ENCODE measurements at places on chromosomes 2 and 18.

DNA sequence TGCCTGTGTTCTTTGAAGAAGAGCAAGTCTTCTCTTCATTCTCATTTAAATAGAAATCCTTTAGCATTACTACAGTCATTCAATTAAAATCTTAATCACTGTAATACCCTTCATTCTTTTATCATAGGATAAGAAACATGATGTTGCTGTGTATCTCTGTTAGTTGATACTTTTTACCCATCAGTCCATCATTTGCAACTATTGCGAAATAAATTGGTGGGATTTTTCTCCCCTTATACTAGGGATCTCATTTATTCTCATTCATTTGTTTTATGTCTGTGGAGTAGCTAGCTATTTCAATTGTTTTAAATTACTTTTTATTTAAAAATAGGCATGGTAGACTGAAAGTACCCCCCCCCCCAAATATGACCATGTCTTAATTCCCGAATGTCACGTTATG lies 235.3 kb downstream of the KIAA1328 start:
- no peak for DNase-seq

DNA sequence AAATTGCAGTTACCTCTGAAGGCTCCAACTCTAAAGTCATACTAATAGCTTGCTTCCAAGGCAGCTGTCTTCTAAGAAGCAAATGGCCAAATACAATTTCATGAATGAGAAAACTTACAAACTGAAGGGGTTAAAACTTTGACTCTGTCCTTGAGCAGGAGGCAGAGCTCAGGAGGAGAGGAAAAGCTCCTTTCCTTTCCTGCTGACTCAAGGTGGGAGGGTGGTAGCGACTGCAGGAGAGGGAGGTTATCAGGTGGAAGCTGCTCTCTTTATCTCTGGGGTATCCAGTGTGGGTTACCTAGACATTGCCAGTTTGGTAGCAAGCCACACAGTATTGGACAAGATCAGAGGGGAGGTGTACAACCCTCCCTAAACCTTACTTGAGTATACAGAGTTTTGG lies 2.7 kb upstream of the EFEMP1 start:
- DNase-seq, result no peak

DNA sequence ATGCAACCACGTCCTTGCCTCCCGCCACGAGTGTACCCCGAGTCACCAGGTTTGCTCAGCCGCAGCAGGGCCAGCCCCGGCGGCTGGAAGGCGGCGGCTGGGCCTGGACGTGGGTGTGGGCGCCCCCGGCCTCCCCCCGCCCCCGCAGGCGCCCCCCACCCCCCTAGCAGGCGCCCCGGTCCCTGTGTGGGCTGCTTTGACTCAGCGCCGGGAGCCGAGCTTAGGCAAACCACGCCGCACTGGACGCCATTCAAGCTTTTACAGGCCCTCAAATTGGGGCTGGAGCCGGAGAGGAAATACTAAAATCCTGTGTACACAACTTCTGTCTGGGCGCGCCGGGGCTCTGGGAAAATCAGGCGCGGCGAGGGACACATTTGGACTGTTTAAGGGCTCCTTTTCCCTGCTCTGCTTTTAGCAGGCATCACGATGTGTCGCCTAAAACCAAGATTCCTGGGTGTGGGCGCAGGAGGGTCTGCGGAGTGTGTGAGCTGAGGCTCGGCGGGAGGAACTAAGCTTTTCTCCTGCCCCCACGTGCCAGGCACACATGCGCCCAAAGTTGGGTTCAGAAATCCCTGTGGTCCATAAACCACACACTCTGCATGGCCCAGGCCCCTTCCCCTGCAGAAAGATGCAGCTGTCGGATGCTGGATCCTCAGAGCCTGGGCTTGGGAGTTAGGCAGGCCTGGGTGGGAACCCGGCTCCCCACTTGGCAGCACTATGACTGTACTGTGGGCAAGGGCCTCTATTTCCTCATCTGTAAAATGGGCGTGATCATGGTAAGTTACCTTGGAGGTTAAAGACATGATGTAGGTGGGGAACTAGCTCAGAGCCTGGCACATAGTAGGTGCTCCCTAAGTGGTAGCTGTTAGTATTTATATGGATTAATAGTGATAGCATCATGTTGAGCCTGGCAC lies 57.6 kb downstream of the ATOH8 start:
- no peak for DNase-seq

DNA sequence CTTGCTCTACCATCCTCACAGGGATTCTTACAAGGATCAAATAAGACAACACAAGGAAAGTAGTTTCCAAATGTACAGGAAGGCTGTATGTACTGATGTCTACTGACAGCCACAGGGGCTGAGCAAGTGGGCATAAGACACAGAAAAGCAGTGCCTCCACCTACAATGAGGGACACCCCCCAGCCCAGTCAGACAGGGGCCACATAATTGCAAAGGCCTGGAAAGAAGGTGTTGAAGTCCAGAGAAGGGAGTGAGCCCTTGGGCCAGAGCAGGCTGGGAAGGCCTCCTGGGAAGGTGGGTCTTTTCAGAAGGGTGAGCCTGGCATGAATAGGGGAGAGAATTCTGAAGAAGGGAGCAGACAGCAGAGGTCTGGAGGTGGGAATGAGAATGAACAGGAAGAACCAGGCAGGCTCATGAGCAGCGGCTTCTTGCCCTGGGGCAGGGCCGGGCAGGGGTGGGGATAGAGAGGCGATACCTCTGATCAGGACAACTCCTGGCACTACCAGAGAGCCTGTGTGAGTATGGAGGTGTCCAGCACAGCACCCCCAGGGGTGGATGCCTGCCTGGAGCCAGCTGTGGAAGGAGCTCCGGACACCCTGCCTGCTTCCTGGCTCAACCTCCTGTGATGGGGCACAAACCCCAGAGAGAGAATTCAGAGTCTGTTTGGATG lies 30.1 kb downstream of the HS1BP3 start:
- no peak for DNase-seq

- DNase-seq, result no peak
Observed at GRCh38 chr2:1882471-1882870, 138.2 kb upstream of the PXDN start.

- no peak for DNase-seq
Observed at GRCh38 chr2:59790186-59791003, 763.1 kb downstream of the BCL11A start.

DNA sequence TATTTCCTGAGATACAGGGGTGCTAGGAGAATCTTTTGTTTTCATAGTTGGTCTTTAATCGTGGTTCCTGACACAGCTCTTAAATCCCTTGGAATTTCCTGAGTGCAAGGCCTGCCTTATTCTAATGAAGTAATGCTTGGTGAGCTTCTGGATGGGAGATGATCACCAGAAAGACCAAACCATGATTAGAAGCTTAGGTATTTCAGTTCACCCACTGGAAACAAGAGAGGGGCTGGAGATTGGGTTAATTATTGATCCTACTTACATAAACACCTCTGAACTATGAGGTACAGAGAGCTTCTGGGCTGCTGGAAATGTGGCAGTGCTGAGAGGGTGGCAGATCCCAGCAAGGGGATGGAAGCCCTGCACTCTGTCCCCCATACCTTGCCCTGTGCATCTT lies 406.8 kb downstream of the THSD7B start:
- no peak for DNase-seq

GRCh38 chr18:22778996-22779395 lies 154.1 kb upstream of the RBBP8 start:
- no peak for DNase-seq

DNA sequence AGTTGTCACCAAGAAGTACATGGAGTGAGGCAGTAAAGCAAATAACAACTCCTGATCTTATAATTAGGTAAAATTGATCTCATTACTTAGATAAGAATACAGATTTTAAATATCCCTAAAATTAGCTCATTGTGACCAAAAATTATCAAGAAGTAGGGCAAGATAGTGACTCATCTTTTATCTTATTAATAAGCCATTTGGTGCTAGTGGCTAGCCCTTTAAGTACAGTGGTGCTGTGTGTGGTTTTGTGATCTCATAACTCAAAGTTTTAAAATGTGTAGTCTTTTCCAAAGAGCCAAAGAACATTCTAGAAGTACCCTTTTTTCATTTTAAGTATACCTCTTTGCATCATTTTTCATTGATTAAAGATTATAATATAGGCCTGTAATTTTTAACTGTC lies 569.4 kb upstream of the SETBP1 start:
- no peak for DNase-seq

- DNase-seq, result no peak
Observed at GRCh38 chr2:149180226-149180875, 141.9 kb downstream of the LYPD6B start.

DNA sequence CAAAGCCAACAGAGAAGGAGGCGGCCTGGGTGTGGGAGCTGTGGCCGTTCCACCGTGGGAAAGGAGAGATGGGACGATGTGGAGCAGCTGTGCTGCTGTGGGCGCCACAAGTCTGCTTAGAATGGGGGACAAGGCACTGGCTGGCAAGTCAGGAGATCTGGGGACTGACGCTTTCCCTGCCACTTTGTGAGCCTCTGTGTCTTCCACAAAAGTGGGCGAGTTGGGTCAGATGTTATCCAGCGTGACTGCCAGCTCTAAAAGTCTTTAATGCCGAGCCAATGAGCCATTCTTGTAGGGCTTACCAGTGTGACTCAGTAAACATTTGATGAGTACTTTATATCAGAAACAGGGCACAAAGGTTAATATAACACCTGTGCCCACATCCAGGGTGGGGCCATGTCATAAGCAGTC lies 113.6 kb upstream of the MGAT5 start:
- DNase-seq, result peak; percentile 69

DNA sequence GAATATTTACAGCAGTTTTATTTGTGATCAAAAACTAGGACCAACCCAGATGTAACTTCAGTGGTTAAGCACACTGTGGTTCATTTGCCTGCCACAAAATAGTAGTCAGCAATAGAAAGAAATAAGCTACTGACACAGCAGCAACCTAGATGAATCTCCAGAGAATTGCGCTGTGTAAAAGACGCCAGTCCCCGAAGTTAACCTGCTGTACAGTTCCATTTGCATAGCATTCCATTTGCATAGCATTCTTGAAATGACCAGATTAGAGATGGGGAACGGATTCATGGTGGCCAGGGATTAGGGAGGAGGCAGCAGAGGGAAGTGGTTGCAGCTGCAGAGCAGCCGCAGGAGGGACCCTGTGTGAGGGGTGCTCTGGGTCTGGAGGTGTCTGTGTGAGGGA lies 39.3 kb upstream of the NFATC1 start:
- no peak for DNase-seq

- DNase-seq, result peak; percentile 62
Observed at GRCh38 chr2:66432801-66433694, 1.9 kb upstream of the MEIS1 start.

- no peak for DNase-seq
Observed at GRCh38 chr18:21056545-21056944, 55.1 kb downstream of the ROCK1 start.

DNA sequence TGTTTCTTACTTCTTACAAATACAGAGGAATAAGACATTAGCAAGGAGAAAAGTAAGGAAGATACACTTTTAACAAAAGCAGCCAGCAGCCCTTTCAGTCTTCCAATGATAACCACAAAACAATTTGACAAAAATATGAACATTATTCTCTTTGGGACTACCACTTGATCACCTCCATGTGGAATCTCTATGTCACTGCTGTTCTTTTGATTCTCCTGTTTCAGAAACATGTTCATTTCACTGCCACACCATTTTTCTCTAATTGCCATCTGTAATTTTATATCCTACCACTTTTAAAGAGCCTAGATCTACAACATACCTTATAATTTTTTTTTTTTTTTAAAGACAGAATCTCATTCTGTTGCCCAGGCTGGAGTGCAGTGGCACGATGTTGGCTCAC lies 10.9 kb downstream of the INO80D start:
- no peak for DNase-seq

DNA sequence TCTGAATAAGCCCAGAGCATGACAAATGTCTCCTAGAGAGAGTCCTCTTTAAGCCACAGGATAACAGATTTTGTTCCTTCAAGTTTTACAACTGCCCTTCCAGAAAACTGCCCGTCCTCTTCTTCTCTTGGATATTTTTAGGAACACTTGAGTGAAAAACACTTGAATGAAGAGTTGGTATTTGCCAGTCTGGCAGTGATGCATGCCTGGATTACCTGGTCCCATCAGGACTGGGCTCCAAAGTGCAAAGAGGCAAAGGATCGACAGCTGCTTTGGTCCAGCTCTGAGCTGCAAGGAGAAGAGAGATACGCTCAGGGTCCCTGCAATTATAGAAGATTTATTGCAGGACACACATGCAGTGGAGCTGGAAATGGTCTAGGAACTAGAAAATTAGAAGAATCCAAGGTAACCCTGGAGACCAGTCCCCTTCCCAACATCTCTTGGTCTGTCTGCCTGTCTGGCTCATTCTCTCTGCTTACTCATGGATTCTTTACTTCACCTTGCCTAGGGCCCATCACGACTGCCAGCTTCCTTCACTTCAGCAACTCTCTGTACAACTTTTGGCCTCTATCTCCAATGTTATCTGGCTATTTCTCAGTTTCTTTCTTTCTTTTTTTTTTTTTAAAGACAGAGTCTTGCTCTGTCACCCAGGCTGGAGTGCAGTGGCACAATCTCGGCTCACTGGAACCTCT lies 112.1 kb upstream of the SIX2 start:
- no peak for DNase-seq

GRCh38 chr2:207352978-207353671 lies 176.6 kb upstream of the CREB1 start:
- DNase-seq, result no peak

- no peak for DNase-seq
Observed at GRCh38 chr2:71856773-71857525, 290.7 kb downstream of the CYP26B1 start.

- no peak for DNase-seq
Observed at GRCh38 chr18:38895560-38895959, 1330.0 kb upstream of the CELF4 start.

GRCh38 chr2:235605312-235606003 lies 111.6 kb downstream of the AGAP1 start:
- DNase-seq, result peak; percentile 48

DNA sequence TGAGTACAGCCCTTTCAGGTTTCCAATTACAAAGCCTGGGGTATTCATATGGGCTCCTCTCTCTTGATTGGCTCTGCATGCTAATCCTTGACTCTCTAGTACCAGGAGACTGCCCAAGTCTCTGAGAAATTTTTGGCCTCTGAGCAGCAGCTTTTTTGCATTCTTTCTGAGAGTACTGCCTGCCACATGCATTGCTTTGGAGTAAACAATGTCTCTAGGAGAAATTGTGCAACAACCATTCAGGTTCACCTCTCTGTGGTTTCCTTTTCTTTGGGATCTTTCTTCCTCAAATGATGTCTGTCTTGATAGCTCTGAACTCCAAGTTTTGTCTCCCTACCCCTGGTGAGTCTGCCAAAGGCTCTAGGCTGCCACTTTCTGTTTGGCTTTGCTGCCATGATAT lies 115.8 kb upstream of the SETBP1 start:
- DNase-seq, result no peak

- no peak for DNase-seq
Observed at GRCh38 chr18:78837754-78838153, 141.9 kb upstream of the SALL3 start.

GRCh38 chr2:231666171-231667095 lies 41.9 kb upstream of the PTMA start:
- no peak for DNase-seq

DNA sequence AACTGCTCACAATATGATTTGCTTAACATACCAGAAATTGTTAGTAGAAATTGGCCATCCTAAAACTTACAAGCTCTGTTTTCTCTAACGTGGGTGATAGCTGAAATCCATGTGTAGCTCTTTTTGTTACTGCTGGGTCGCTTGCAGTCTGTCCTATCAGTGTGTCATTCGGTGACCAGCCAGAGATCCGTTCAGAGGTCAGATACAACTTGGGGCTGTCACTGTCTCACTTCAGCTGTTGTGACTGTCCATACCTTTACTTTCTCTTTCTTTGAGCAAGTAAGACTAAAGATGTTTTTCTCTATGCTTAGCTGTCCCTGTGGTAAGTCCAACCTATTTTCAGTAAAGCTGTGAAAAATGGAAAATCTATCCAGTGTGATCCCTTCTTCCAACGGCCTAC lies 282.9 kb upstream of the KCNH7 start:
- no peak for DNase-seq

GRCh38 chr2:67565761-67566160 lies 168.6 kb downstream of the ETAA1 start:
- no peak for DNase-seq
